Heart right ventricle (tissue), 16 donors: ENCODE measurements at places on chromosomes 6 and 20. TPM values are rescaled to one million over a fixed set of nuclear protein-coding genes. Genes with fewer than 3 reads are reported as not detected.
A peak's percentile ranks its signal among the peaks of the same experiment; 100 is the strongest.

DNA sequence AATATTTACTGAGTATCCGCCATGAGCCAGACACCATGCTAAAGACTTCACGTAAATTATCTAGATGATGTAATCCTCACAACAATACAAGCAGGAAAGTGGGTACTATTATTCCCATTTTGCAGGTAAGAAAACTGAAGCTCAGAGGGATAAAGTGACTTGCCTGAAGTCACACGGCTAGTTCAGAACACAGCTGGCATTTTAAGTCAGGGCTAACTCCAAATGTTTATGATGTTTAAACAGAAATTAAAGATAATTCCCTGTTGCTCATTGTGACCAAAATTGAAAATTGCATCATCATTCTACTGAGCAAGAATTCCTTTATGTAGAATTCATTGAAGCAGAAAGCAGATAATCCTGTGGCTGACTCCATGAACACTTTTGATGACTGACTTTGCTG lies 71.3 kb upstream of the STXBP5 start:
- H3K4me3 ChIP-seq: no peak overlapping the region
- DNase-seq: no peak
- H3K4me1 ChIP-seq: peaks cover 6% of the 10 kb centered on the region
- no peak overlapping the region for H3K27ac ChIP-seq
- no peaks in the 10 kb centered on the region for H3K36me3 ChIP-seq
- H3K27me3 ChIP-seq: no peaks in the 10 kb centered on the region

GRCh38 chr6:155578251-155578650 lies 122.6 kb upstream of the NOX3 start:
- H3K4me1 ChIP-seq: no peaks in the 10 kb centered on the region
- H3K27ac ChIP-seq: no peak overlapping the region
- H3K27me3 ChIP-seq: no peaks in the 10 kb centered on the region
- no peak for DNase-seq

DNA sequence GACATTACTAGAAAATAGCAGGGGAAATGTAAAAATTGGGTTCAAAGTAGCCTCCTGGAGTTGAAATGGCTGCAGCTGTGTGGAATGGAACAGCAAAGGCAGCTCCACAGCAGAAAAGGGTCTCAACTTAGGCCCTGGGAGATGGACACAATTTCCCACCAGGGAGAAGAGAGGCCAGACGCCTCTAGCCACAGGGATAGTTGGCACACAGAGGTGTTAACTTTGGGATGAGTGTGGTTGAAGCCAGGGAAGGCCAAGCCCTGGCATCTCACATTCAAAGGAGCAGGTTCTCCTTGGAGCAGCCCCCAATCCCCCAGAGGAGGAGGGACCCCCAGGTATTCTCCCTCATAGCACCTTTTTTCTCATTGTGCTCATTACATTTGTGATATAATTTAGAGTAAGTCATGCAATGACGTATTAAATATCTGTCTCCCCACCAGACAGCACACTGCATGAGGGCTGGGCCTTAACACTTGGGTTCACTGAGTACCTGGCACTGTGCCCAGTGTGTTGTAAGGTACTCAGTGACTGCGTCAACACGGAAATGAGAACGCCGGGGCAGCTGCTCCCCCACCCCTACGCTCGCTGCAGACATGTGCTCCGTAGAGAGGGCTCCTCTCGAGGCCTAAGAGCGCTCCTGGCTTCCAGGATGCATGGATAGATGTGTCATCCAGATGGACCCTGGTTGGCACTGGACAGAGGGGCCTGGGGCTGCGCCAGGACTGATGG lies 76.0 kb upstream of the CD93 start:
- peak overlapping the region; percentile 47 for H3K27ac ChIP-seq
- H3K4me3 ChIP-seq: no peak overlapping the region
- DNase-seq: peak; percentile 80
- H3K4me1 ChIP-seq: peaks cover 8% of the 10 kb centered on the region
- no peaks in the 10 kb centered on the region for H3K36me3 ChIP-seq
- no peaks in the 10 kb centered on the region for H3K27me3 ChIP-seq

GRCh38 chr6:145139140-145139850 lies 596.0 kb downstream of the EPM2A start:
- H3K27ac ChIP-seq: no peak overlapping the region
- no peak overlapping the region for H3K4me3 ChIP-seq
- H3K4me1 ChIP-seq: no peaks in the 10 kb centered on the region
- no peak for DNase-seq
- H3K27me3 ChIP-seq: no peaks in the 10 kb centered on the region

DNA sequence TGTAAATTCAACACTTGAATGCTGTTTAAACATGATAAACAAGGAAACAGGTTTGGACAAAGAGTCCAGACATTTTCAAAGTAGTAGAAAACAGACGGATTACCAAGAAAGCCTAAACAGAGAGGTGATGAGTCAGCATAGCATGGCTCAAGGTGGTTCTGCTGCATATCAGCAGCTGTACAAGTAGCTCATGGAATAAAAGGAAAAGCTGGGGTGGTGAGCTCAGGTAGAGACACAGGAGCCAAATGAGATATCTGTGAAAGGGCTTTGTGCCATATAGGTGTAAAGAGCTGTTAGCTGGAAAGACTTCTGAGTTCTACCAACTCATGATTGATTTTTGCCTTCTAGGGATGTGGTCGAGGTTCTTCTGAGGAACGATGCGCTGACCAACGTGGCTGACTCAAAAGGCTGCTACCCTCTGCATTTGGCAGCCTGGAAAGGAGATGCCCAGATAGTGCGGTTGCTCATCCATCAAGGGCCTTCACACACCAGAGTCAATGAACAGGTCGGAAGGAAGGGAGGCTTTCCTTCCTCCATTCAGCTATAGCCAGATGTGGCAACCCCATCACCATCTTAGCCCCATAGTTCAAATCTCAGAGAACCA lies 80.7 kb downstream of the ANKS1A start:
- peaks cover 13% of the 10 kb centered on the region for H3K4me1 ChIP-seq
- H3K4me3 ChIP-seq: no peak overlapping the region
- DNase-seq: no peak
- H3K36me3 ChIP-seq: peaks cover 31% of the 10 kb centered on the region
- no peaks in the 10 kb centered on the region for H3K27me3 ChIP-seq
- H3K27ac ChIP-seq: no peak overlapping the region

GRCh38 chr20:33415948-33416347 lies 14.6 kb upstream of the CDK5RAP1 start:
- H3K36me3 ChIP-seq: peaks cover 57% of the 10 kb centered on the region
- peaks cover 22% of the 10 kb centered on the region for H3K4me1 ChIP-seq
- H3K27me3 ChIP-seq: no peaks in the 10 kb centered on the region
- H3K4me3 ChIP-seq: no peak overlapping the region
- no peak for DNase-seq

GRCh38 chr6:167845856-167846255 lies 19.1 kb downstream of the AFDN start:
- H3K27me3 ChIP-seq: no peaks in the 10 kb centered on the region
- H3K4me3 ChIP-seq: no peak overlapping the region
- H3K27ac ChIP-seq: no peak overlapping the region
- H3K4me1 ChIP-seq: peaks cover 47% of the 10 kb centered on the region

GRCh38 chr20:52207020-52207810 lies 15.6 kb upstream of the ZFP64 start:
- no peaks in the 10 kb centered on the region for H3K4me1 ChIP-seq
- no peaks in the 10 kb centered on the region for H3K36me3 ChIP-seq
- peaks cover 5% of the 10 kb centered on the region for H3K27me3 ChIP-seq
- H3K27ac ChIP-seq: no peak overlapping the region

DNA sequence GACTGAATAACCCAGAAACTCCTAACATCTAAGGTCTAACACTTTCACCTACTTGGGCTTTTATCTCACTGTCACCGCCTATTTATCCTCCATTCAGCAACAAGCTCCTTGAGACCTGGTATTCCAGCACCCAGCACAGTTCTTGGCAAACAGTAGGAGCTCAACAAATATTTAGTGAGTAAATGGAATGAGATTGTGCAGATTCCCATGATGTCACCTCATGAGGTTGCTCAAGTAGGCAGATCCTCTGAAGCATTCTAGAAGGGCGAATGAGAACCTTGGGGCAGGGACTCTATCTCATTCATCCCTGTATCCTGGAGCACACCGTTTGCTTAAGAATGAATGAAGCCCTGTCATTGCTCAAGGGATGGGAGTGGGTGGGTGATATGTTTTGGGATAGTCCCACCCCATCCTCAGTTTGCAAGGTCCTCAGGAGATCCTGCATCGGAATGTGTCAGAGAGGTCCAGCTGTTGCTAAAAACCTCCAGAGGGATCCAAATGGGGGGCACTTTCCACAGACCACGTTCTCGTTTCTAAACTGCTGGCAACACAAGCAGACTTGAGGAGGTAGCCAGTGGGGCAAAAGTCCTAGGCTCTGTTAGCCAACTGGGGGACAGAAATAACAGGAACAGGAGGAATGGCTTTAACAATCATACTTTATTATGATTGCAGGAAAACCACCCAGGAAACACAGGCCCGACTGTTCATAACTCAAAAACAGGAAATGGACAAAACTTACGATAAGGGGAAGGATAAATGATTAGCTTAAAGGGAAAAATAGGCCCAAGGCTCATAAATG lies 42.0 kb downstream of the EDN1 start:
- H3K36me3 ChIP-seq: no peaks in the 10 kb centered on the region
- H3K27ac ChIP-seq: no peak overlapping the region
- no peaks in the 10 kb centered on the region for H3K27me3 ChIP-seq
- no peak for DNase-seq

DNA sequence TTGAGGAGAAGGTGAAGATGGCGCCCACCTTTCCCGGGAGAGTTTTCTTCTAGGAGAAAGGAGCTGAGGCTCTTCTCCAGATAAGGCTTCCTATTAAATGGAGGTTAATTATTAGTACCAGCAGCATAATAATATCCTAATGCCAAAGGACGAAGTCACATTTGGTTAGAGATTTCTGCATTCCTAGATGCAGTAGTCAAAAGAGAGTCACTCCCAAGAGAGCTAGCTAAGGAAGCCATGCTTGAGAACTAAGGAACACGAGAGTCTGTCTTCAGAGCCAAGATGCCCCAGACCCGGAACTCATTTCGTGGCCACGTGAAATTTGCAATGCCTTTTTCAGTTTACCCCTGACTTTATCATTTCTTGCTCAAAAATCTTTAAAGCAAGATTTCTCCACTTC lies 132.7 kb downstream of the TSHZ2 start:
- no peak overlapping the region for H3K27ac ChIP-seq
- no peaks in the 10 kb centered on the region for H3K36me3 ChIP-seq
- no peaks in the 10 kb centered on the region for H3K4me1 ChIP-seq
- H3K27me3 ChIP-seq: no peaks in the 10 kb centered on the region
- H3K4me3 ChIP-seq: no peak overlapping the region

DNA sequence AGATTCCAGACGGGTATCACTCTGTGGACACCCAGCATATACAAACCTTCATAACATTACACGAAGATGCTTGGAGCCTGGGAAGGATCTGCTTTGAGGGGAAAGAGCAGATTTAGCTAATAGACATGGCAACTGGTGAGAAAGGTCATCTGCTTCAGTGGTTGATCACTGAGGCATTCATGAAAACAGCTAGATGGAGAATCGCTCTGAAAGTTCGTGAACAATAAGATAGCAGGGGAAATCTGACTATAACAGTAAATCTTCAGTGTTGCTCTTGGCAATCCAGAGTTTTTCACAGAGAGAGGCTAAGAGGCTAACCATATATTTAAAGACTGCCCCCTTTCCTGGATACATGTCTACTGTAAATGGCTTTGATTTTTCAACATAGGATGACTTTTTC lies 245.3 kb downstream of the FARS2 start:
- DNase-seq: no peak
- H3K27me3 ChIP-seq: no peaks in the 10 kb centered on the region
- no peak overlapping the region for H3K4me3 ChIP-seq
- no peaks in the 10 kb centered on the region for H3K36me3 ChIP-seq
- H3K27ac ChIP-seq: no peak overlapping the region

DNA sequence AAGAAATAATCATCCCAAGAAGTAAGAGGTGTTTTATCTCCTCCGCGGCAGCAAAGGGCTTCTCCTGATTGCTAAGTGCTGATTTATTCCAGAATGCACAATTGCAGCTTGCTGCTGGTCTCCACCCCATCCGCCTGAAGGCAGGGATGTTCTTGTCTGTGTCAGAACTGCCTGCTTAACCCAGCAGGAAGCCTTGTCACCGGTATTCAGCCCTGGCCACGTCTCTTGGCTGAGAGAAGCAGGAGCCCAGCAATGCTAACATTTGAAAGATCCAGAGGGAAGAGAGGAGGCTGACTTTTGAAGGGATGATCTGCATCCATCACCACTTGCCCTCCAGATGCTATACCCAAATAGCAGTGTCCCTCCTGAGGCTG lies 4.2 kb downstream of the SCML4 start:
- DNase-seq: no peak
- H3K27me3 ChIP-seq: peaks cover 29% of the 10 kb centered on the region
- no peaks in the 10 kb centered on the region for H3K36me3 ChIP-seq
- H3K4me1 ChIP-seq: peaks cover 20% of the 10 kb centered on the region

- no peak overlapping the region for H3K27ac ChIP-seq
- H3K27me3 ChIP-seq: no peaks in the 10 kb centered on the region
- no peaks in the 10 kb centered on the region for H3K36me3 ChIP-seq
- H3K4me1 ChIP-seq: no peaks in the 10 kb centered on the region
- no peak overlapping the region for H3K4me3 ChIP-seq
Observed at GRCh38 chr20:52130406-52130805, 61.2 kb downstream of the ZFP64 start.

DNA sequence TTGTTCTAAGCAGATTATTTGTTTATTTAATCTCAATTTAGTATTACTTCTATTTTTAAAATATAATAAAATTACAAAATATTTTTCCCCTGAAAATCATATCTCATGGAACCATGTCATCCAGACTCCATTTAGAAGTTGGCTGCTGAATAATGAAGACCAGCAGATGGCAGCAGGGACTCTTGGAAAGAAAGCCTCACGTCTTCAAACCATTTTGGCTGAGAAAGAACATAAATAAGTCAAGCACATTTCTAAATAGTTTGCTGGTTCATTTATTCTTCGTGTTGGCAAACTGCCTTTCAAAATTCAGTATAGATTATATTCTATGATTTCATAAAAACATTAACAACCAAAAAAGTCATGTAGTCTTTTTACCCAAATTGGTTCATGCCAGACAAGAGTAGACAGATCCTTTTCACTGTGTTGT lies 71.7 kb downstream of the RCAN2 start:
- DNase-seq: no peak
- no peaks in the 10 kb centered on the region for H3K36me3 ChIP-seq
- no peak overlapping the region for H3K4me3 ChIP-seq
- H3K4me1 ChIP-seq: peaks cover 10% of the 10 kb centered on the region
- H3K27ac ChIP-seq: peak overlapping the region; percentile 23

- DNase-seq: no peak
- no peaks in the 10 kb centered on the region for H3K27me3 ChIP-seq
- H3K4me3 ChIP-seq: no peak overlapping the region
- H3K4me1 ChIP-seq: no peaks in the 10 kb centered on the region
- H3K27ac ChIP-seq: no peak overlapping the region
Observed at GRCh38 chr20:18663932-18664331, 76.1 kb downstream of the DTD1 start.

GRCh38 chr6:170198298-170198697 lies 92.6 kb downstream of the DLL1 start:
- H3K27me3 ChIP-seq: no peaks in the 10 kb centered on the region
- H3K4me3 ChIP-seq: no peak overlapping the region
- peak overlapping the region; percentile 55 for H3K27ac ChIP-seq
- no peaks in the 10 kb centered on the region for H3K36me3 ChIP-seq
- DNase-seq: no peak
- no peaks in the 10 kb centered on the region for H3K4me1 ChIP-seq

- H3K27me3 ChIP-seq: no peaks in the 10 kb centered on the region
- peaks cover 19% of the 10 kb centered on the region for H3K4me1 ChIP-seq
- H3K36me3 ChIP-seq: peaks cover 3% of the 10 kb centered on the region
- DNase-seq: no peak
- H3K4me3 ChIP-seq: no peak overlapping the region
Observed at GRCh38 chr6:158290659-158291058, 21.6 kb upstream of the TULP4 start.

The OR2B6 gene
- total RNA-seq: not detected

The MUC22 gene
- total RNA-seq: 0.25 TPM

The OXT gene
- total RNA-seq: not detected

The SYCP2L gene
- 0.51 TPM for total RNA-seq

The DOP1A gene
- 22.9 TPM for total RNA-seq

The HUS1B gene
- 0.33 TPM for total RNA-seq

The PPP1R3D gene
- 10.7 TPM for total RNA-seq
